HepG2 (cell line): ENCODE measurements at places on chromosomes 6 and 20. TPM values are rescaled to one million over a fixed set of nuclear protein-coding genes. Genes with fewer than 3 reads are reported as not detected.

HLA-DRB1 gene
- total RNA-seq = 0.09 TPM in 1 of 2 replicates, not detected in the other

SLCO4A1 gene
- total RNA-seq = 23.8 and 55.5 TPM in 2 replicates

POM121L2 gene
- total RNA-seq = not detected in 2 replicates

EIF6 gene
- 462 and 603 TPM in 2 replicates for total RNA-seq

ADGRB3 gene
- total RNA-seq = not detected in 2 replicates

CEBPB gene
- total RNA-seq = 12.1 and 18.5 TPM in 2 replicates

NMBR gene
- total RNA-seq = not detected in 2 replicates

ANKRD6 gene
- total RNA-seq = 0.13 and 0.18 TPM in 2 replicates

SOX12 gene
- 12.1 and 18.7 TPM in 2 replicates for total RNA-seq

NRSN1 gene
- not detected in 2 replicates for total RNA-seq

OR2H1 gene
- total RNA-seq = not detected in 2 replicates

TP53TG5 gene
- total RNA-seq = not detected in 2 replicates

BANF2 gene
- 0.35 TPM in 1 of 2 replicates, not detected in the other for total RNA-seq

TMEM74B gene
- total RNA-seq = 2.9 and 4.7 TPM in 2 replicates

HLA-G gene
- 0.15 and 0.29 TPM in 2 replicates for total RNA-seq

TUBB1 gene
- 0.11 and 0.17 TPM in 2 replicates for total RNA-seq

RHAG gene
- total RNA-seq = not detected in 2 replicates

CAP2 gene
- total RNA-seq = 7.9 and 8.8 TPM in 2 replicates

GRIK2 gene
- not detected in 2 replicates for total RNA-seq

PNISR gene
- total RNA-seq = 29.7 and 48.0 TPM in 2 replicates

PRSS16 gene
- total RNA-seq = not detected in 2 replicates

RIN2 gene
- total RNA-seq = 2.4 and 2.5 TPM in 2 replicates

MOXD1 gene
- not detected in 2 replicates for total RNA-seq

PACRG gene
- 0.13 TPM in 1 of 2 replicates, not detected in the other for total RNA-seq

ZSCAN12 gene
- total RNA-seq = 8.9 and 9.8 TPM in 2 replicates
